ENCODE measurements at places on chromosomes 7 and 10.

DNA sequence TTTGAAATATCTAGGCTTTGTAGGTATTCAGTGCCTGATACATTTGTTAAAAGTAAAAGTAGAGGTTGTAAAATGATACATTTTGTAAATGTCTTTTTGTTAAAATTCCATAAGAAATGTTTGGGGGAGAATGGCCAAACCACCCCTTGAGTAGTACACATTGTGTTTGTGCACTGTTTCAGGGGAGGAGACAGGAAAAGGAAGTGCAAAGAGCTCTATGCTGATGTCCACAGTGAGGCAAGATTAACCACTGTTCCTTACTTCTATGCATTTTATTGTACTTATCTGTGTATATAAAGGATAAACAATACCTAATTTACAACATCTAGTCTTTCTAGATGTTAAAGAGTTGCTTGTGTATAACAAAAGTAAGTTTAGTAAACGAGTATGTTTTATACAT is 7.4 kb upstream of the CYCS start:
- no peak for DNase-seq

DNA sequence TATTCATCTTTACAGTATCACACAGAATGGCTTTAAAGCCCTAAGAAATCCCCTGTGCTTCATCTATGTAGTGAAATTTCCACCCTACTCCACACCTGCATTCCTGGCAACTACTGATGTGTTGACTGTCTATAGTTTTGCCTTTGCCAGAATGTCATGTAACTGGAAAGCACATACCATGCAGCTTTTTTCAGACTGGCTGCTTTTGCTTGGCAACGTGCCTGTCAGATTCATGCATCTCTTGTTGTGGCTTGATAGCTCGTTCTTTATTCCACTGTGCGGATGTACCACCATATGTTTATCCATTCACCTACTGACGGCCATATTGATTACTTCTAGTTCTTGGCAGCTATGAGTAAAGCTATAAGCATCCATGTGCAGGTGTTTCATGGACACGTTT is 30.6 kb downstream of the RBM17 start:
- no peak for DNase-seq

GRCh38 chr10:47451998-47452494 is 31.9 kb downstream of the ANXA8 start:
- DNase-seq, result no peak

DNA sequence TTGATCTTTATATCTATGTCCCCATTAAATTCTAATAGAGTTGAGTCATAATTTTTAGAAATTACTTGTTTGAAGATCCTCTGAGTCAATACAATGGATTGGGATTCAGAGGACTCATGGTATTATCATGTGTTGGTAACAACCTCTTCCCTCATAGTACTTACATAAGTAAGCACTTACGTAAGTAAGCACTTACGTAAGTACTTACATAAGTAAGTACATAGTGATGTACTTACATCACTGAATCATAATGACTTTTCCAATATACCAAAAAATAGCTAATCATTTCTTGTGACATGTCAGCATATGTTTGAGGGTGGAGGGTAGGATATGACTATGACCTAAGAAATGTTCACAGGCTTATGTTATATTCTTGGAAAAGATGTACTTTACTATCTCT is 740.5 kb downstream of the SORCS1 start:
- DNase-seq, result no peak

DNA sequence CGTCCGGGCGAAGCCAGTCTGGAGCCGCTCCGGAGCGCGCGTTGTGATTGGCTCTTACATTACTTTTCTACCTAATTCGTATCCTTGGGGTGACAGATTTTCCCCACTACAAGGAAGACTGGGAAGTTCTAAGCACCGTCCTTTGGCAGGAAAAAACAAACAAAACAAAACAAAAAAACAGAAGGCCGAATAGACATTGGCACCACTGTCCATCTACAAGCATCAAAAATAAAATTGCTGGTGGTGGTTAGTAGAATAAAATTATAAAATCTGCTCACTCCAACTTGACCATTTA is 651 bp upstream of the SKAP2 start:
- DNase-seq, result no peak

DNA sequence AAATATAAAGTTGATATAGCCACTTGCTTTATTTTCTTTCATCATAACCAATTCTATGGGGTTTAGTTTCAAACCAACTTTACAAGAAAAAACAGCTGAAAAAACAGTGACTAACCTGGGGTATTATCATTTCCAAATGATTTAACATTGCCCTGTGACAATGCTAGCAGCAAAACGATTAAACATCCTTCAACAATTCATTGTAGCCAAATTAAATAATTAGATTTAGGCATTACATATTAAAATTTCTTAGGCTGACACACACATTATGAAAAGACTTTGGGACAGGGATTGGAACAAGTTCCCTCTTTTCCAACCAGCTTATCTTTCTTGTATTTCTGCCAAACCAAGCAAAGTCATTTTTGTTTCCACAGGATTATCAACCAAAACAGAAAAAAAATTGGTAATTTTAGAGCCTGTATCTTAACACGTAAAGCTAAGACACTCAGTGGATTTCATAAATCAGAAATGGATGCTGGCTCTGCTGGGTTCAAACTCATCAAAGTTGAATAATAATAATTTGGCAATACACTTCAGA is 84.0 kb downstream of the SEMA3D start:
- no peak for DNase-seq

GRCh38 chr10:91049988-91050360 is 129.1 kb upstream of the ANKRD1 start:
- no peak for DNase-seq

- DNase-seq, result no peak
Measured at GRCh38 chr10:21675157-21675796, 141.2 kb downstream of the MLLT10 start.

DNA sequence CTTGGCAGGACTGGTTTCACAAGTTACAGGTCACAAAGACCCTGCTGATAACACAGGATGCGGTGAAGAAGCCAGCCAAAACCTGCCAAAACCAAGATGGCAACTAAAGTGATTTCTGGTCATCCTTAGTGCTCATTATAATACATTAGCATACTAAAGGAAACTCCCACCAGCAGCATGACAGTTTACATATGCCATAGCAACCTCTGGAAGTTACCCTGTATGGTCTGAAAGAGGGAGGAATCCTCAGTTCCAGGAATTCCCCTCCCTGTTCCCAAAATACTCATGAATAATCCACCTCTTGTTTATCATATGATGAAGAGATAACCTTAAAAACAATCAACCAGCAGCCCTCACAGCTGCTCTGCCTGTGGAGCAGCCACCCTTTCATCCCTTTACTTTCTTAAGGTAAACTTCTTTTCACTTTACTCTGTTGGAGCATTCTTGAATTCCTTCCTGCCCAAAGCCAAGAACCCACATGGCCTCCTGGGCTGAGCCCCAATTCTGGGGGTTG is 21.9 kb downstream of the DPY19L1 start:
- DNase-seq, result no peak

DNA sequence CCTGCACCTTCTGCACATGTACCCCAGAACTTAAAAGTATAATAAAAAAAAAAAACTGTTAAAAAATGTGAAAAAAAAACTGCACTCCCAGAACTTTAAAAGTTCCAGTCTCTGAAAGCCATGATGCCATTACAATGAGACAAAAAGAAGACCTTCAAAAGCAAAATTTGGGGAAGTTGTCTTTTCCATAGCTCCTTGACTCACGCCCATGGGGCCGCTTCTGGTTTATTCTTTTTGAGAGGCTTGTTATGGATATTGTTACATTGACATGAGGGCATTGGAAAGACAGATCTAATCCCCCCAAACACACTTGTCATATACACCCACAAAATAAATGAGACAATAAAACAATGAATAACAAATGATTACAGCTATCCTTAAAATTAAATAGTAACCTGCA is 798 bp downstream of the BLNK start:
- no peak for DNase-seq

GRCh38 chr7:14507617-14508016 is 394.9 kb downstream of the DGKB start:
- no peak for DNase-seq

- no peak for DNase-seq
Measured at GRCh38 chr10:95297402-95297801, 6.6 kb upstream of the PDLIM1 start.

DNA sequence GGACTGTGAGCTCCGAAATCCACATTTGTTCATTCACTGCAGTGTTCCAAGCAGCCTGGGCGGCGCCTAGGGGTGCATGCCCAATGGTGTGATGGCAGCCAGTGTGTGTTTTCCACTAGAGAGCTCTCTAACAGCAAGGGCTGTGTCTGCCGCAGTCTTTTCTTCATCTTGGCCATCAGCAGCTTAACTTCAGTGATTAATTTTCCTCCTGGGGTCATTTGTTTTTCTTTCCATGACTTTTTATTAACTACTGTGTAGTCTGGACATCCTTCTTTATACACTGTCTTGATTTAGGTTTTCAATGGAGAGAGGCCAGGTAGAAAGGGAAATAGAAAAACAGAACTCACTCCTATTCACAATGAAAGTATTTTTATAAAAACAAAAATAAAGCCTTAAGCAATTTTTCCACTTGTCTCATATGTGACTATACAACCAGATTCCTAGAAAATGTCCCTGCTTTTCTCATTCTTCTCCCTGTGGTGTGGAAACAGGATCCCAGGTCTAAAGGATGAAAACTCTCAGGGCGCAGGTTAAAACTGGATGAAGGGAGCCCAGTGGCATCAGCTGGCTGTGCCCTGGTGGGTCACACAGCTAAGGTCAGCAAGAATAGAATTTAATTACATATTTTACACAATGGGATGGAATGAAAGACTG is 176.8 kb downstream of the PKD1L1 start:
- no peak for DNase-seq

DNA sequence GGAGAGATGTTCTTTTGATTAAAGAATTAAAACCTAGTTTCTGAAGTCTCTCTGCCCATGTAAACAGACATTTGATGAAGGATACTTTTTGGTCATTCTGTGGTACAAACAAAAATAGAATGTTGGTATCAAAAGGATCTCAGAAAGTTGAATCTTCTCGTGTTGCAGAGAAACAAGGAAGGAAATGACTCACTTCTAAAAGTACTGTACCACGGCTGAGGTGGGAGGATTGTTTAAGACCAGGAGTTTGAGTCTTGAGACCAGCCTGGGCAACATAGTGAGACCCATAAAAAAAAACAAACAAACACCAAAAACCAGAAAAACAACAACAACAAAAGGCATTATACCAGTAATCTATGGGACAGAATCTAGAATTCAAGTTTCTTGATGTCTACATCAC is 69.7 kb downstream of the PRSS58 start:
- no peak for DNase-seq

DNA sequence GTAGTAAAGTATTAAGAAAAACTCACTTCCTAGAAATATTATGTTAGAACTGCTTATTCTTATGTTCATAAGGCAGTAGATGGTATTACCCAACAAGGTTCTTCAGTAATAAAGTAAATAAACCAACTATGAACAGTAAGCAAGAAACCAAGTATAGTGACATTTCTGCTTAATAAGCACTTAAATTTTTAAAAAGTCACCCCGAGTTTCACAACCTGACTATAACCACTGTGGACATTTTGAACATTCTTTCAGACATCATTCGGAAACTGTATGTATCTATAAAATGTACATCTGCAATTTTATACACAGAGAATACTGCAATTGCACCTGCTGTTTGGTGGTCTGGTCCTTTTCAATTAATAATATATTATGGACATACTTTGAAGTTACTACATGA is 1073.6 kb downstream of the XPNPEP1 start:
- DNase-seq, result no peak

DNA sequence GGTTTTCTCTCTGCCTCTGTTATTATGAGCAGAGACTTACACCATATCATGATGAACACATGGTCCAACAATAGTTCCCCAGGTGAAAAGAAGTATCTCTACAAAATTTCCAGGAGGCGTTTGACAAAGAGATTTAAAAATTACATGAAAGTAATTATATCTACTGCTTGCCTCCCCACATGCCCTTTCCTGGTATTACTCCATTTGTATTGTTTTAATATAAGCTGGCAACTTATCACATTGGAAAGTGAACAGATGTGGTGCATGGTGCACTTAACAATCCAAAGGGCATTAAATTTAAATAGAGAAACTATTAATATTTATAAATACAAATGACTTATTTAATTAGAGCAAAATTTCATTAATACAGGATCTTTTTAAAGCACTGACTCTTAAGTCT is 638.2 kb downstream of the ANKRD7 start:
- DNase-seq, result no peak

- DNase-seq, result no peak
Measured at GRCh38 chr10:81108516-81109199, 571.0 kb downstream of the SH2D4B start.

DNA sequence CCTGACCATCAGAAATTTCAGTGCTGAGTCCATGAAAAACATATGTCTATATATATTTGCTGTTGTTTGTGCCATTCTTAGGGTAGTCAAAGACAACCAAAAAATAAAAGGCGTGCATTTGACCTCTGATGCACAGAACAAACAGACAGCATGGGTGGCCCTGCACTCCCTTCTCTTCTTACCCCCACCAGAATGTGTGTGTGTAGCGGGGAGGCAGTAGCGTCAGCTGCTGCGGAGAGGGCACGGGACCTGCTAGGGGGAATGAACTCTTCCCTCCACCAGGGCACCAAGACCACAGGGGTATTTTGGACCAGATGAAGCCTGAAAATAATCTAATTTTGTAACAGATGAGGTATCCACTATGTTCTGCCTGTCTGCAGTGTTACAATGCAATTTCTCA is 277.7 kb upstream of the ZNF32 start:
- DNase-seq, result no peak

- no peak for DNase-seq
Measured at GRCh38 chr7:45367026-45367425, 207.1 kb upstream of the ADCY1 start.

GRCh38 chr7:132380059-132380458 is 196.2 kb downstream of the PLXNA4 start:
- peak; percentile 73 for DNase-seq

DNA sequence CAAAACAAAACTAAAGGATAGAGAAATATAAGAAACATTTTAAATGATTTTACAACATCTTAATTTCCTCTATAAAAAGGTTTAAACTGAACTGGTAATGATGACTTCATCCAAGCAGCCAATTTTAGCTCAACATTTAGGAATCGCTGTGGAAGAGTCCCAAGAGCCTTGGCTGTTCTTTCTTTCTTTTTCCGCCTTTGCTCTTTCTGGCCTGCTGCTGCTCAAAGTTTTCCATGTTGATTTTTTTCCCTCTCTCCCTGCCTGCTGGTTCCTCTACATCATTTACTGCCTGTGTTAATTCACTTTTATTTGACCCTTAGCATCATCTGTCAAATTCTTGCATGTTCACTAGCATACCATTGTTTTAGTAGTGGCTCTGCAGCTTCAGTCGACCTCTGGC is 146.9 kb downstream of the EVX1 start:
- DNase-seq, result no peak

DNA sequence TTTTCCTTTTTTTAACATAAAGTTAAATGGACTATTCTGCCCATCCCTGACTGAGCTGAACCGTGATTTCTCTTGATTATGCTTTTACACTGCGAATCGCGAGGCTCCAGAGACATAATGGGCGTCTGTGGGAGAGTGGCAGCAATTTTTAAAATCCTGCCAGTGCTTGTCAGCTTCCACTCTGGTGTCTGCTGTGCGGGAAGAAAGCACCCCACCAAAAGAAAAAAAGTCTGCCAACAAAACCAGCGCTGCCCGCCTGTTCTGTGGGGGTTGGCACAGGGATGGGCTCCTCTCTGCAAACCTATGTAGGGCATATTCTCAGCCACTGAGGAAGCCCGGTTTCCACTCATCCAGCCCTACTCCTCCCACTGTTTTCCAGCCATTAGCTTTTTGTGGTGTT is 592.3 kb upstream of the GALNT17 start:
- no peak for DNase-seq

- no peak for DNase-seq
Measured at GRCh38 chr10:92575961-92576360, 2.1 kb upstream of the IDE start.

- no peak for DNase-seq
Measured at GRCh38 chr7:30751696-30752273, at the start of gene INMT. Gene INMT (plus strand): TSS chr7:30752135. CDS start chr7:30752151, 16 bp downstream.

Data from right lung (tissue), 10 donors.